Activated gamma-delta T cell treated with Interleukin-2 at 50 U/mL for 16 hours (primary cell): ENCODE measurements at places on chromosomes 1 and 21.

DNA sequence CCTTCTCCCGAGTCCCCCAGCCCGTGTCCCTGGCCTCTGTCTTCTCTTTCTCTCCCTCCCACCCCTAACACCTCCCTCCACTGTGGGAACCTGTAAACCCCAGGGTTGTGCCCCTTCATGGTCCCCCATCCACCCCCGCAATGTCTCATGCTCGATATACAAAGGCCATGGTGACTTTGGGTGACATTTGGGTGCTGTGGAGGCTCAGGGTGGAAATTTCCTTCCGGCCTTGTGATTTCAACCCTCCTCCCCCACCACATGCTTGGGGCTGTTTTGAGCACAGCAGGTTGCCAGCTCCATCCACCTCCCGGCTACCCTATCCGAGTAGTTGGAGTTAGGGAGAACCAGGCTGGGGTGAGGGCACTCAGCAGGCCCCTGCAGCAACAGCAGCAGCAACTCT is 25.7 kb upstream of the VPS13D start:
- peak; percentile 28 for DNase-seq

GRCh38 chr1:6519491-6519934 is 28.0 kb upstream of the PLEKHG5 start:
- DNase-seq = no peak

DNA sequence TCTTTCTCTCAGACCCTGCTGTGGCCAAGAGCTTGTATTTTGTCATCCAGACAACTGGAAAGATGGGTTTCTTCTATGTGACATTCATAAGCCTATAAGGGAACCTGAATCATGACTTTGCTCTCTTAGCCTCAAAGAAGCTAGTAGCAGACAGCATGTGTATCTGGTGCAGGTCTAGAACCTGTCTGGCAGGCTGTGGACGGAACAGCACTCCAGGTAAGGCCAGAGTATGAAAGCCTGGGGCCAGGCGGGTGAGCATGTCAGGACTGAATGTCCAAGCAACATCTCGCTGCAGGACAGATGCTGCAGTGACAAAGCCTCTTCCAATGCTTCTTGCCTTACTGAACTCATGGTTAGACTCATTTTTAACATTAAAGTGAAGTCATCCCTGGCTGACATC is 32.8 kb downstream of the AKNAD1 start:
- no peak for DNase-seq

- DNase-seq = no peak
Observed at GRCh38 chr1:65267683-65268082, 41.7 kb upstream of the DNAJC6 start.

DNA sequence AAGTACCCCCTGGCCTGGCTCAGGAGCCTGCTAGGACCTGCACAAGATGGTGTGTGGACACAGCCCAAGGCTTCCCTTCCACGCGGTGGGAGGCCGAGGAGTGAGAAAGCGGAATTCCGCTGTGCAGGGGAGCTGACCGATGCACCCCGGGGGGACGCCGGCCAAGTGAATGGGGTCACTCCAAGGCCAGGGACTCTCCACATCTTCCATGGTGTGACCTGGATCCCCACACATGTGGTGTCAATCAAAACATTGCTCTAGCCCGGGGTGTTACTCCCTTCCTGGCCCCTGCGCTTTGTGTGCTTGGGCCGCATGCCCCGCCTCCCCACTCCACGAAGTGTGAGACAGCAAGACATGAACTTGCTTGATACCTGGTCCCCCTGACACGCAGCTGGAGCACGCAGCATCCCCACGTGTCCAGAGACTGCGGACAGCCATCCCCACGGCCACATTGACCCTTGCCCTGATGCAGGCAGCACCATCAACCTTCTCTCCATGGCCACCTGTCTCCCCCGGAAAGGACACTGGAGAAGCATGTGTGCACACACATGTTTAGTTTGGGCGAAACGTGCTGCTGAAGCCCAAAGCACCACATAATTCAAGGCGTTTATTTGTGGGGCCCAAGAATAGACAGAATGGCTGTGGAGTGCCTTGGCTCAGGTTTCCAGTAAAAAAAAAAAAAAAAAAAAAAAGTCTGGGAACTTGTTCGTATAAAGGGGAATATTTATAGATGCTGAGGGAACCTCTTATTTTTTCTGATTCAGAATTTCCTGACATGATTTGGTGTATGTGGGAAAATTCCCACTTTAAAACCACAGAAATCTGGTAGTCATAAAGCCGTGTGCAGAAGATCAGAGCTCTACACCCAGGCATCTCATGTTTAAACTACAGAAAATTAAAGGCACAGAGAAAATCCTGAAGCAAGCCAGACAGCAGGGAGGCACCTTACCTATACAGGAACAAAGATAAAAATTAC is 171.7 kb downstream of the HUNK start:
- no peak for DNase-seq

DNA sequence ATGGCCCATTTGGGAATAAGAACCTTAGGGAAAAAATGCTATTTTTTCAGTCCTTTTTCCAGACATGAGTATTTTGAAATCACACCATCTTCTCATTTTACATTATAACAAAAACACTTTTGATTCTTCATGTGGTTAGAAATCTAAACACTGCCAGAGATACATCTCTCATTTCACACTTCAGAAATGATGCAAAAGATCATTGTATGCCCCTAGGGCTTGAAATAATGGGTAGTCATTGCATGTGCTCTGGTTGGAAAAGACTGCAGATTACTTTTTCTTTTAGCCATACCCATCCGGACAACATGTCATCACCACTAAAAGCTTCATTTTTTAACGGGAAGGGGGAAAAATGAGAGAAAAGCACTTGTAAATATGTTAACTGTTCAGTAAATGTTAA is 1152.2 kb upstream of the ADGRL4 start:
- DNase-seq = no peak

- no peak for DNase-seq
Observed at GRCh38 chr1:19734472-19734999, 65.2 kb downstream of the TMCO4 start.
